WERI-Rb-1 (cell line): ENCODE measurements at places on chromosomes 1 and 21.

GRCh38 chr1:221035662-221036153 is 156.5 kb downstream of the HLX start:
- DNase-seq, result no peak

DNA sequence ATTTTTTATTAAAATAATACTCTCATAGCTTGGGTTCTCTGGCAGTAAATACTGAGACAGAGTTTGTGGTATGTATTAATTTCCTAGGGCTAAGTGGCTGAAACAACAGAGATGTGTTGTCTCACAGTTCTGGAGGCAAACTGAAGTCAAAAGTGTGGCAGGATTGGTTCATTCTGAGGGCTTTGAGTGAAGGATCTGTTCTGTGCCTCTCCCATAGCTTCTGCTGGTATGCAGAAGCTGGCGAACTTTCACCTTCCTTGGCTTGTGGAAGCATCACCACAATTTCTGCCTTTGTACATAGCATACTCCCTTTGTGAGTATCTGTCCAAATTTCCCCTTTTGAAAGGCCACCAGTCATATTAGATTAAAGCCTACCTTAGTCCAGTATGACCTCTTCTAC is 21.0 kb downstream of the RNPC3 start:
- no peak for DNase-seq

GRCh38 chr1:1876335-1876930 is 14.5 kb downstream of the GNB1 start:
- no peak for DNase-seq

DNA sequence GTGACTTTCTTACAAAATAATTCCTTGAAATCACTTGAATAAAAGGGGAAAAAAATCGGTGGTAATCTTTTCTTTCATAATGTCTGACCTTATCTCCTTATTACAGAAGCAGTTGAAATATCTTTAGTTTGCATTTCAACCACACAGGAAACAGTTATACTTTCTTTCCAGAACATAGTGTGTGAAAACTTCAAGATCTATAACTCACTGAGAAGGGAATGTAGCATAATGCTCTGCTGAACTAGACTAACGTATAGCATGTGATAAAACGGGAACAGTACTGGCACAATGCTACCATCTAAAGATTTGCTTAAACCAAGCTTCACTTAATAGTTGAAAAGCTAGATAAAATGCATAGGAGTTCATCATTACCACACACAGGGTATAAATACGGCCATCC is 45.0 kb downstream of the VAV3 start:
- DNase-seq, result no peak

GRCh38 chr1:153640861-153641260 is 7.0 kb downstream of the CHTOP start:
- no peak for DNase-seq

DNA sequence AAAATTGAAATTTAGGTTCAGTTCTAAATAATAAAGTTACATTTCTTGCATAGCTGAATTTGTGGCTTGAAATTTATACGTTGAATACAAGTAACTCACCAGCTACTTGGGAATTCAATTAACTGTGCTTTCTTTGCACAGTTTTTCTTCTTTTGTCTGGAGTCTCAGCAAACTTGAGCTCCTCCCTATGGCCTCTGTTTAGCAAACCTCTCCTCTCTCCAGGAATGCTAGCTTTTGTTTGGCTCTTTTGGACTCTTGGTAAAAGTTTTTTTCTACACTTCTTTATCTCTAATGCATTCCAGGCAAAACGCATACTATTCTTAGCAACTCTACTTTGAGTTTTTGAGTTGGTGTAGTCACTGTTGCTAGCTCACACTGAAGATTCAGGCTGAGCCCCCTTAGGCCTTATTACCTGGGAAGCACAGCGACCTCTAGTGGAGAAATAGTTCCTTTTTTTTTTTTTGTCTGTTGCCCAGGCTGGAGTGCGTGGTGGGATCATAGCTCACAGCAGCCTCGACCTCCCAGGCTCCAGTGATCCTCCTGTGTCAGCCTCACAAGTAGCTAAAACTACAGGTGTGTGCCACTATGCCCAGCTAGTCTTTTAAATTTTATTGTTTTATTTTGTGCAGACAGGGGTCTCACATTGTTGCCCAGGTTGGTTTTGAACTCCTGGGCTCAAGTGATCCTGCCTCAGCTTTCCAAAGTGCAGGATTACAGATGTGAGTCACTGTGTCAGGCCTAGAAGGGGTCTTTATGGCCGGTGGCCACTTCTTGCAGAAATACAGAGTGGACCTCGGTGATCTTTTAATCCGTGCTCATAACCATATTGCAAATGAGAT is 61.7 kb downstream of the CASQ2 start:
- DNase-seq, result no peak

- no peak for DNase-seq
Measured at GRCh38 chr1:85339089-85339488, 62.7 kb upstream of the BCL10 start.

DNA sequence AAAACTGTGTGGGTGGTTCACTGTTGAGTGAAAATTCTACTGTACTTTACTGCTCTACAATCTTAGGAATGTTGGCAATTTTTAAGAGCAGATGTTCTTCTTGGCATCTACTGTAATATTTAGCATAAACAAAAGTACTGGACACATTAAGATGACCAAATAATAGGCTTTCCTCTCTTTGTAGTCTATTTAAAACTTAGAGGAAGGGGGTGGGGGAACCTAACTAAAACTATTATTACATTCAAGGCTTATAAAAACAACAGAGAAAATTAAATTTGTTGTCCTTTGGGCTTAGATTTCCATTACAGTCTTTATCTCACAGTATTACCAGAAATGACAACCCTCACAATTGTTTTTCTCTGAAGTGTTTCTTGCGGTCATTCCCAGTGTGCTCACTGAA is 181.2 kb downstream of the PLPPR4 start:
- DNase-seq, result no peak

- peak; percentile 70 for DNase-seq
Measured at GRCh38 chr1:27357281-27358037, 9.3 kb downstream of the MAP3K6 start.

GRCh38 chr1:67338642-67339041 is 31.0 kb downstream of the IL12RB2 start:
- no peak for DNase-seq

- no peak for DNase-seq
Measured at GRCh38 chr21:24994717-24995116, 612.6 kb downstream of the MRPL39 start.

- DNase-seq, result no peak
Measured at GRCh38 chr1:59156051-59156450, 140.8 kb upstream of the FGGY start.

GRCh38 chr1:240304466-240304865 is 212.8 kb downstream of the FMN2 start:
- peak; percentile 91 for DNase-seq

DNA sequence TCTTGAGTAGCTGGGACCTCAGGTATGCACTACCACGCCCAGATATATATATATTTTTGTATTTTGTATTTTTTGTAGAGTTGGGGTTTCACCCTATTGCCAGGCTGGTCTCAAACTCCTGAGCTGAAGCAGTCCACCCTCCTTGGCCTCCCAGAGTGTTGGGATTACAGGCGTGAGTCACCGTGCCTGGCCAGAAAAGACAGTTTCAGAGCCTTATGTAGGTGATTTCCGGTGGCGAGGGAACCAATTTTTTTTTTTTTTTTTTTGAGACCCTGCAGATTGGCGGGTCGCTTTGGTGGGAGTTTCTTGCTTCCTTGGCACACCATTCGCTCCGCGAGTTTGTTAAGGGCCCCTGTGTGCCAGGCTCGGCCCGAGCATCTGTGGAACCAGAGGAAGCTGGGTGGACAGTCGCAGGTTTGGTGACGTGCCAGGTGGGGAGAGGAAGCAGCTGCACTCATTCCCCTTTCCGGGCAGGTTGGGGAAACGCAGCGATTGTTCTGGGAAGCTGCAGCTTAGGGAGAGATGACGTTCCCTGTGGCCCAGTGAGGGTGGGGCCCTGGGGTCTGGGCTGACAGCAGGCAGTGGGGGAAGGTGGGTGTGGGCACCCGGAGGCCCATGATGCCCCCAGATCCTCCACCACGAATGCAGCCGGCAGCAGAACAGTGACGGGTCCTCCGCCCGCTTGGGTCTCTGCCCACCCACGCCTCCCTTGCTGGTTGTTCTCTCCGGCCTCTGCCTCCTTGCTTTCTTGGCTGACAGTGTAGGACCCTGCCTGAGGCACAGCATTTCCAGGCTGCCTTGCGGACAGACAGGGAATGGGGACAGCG is 25.1 kb downstream of the SPSB1 start:
- no peak for DNase-seq

DNA sequence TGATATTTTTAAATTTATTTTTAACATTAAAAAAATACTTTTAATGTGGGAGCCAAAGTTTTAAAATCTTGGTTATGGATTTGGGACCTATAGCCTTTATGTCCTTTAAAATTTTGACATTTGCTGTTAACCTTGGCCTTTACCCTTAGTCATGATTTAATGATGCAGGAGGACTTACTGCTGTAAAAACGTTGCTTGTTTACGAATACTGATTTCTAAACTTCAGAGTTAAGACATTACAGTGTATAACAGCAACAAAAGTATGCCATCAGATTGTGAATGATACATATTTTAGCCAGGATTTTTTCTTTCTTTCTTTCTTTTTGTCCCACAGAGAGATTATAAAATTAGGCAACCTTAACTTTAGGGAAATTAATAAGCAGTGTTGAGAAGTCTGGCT is 8.9 kb downstream of the RBM15 start:
- no peak for DNase-seq

- no peak for DNase-seq
Measured at GRCh38 chr1:116099379-116099778, 11.8 kb upstream of the MAB21L3 start.

DNA sequence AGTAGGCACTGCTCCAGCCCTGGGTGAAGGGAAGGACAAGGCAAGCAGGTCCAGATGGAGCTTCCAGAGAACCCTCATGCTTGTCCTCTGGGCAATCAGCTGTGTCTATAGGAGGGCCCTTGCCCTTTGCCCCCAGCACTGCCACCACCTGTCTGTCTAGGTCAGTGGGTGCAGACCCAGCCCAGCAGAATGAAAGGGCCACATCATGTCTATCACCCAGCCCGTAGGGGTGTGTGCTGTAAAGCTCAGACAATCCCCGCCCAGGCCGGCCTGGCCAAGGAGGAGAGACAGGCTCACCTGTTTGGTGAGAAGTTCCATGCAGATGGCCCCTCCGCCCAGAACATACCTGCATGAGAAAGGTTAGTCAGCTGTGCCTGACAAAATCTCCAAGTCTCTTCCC is 7.0 kb downstream of the UBE2Q1 start:
- no peak for DNase-seq

DNA sequence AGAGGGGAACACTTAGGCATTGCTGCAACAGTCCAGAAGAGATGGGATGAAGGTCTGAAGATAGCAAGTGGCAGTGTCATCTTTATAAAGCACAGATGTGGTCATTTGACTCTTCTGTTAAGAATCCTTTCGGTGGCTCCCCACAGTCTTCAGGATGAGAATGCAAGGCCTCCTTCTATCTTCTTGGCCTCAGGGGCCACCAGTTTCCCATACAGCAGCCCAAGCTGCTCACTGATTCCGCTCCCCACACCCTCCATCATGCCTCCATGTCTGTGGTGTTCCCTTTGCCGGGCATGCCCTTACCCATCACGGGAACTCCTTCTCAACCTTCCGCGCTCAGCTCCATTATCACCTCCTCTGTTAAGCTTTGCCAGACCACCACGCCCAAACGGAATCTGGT is 16.1 kb upstream of the MFSD2A start:
- DNase-seq, result no peak

GRCh38 chr1:12179111-12179519 is 12.3 kb downstream of the TNFRSF1B start:
- no peak for DNase-seq

DNA sequence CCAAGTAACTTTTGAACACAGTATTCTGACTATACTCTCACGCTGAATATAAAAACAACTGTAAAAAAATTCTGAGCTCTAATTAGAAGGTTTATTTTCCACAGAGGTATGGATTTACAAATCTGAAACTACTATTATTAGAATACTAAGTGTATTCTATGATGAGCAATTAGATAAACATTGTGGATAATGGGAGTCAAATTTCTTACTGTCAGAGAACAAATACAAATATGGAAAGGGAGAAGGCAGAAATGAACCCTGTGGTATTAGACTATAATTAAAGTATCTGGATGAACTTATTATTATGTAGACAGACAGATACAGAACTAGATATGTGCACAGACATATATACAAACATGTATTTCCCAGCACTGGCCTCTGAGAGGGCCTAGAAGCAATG is 22.6 kb downstream of the ALDH9A1 start:
- no peak for DNase-seq

DNA sequence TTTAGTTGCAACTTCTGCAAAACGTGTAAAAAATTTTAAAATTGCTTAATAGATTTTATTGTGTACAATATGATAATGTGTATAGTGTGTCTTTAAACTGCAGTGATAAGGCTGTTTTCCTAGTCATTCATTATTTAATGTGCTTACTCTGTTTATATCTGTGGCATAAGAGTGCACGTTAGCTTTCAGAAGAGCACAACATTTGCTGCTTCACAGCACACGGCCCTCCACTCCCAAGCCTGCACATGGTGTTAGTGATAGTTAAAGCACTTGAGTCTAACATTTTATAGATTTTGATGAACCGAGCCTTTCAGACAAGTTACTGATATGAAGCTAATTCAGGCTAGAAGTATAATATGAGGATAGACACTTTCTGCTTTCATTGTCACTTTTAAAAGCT is 120.6 kb downstream of the ADGRL2 start:
- no peak for DNase-seq

DNA sequence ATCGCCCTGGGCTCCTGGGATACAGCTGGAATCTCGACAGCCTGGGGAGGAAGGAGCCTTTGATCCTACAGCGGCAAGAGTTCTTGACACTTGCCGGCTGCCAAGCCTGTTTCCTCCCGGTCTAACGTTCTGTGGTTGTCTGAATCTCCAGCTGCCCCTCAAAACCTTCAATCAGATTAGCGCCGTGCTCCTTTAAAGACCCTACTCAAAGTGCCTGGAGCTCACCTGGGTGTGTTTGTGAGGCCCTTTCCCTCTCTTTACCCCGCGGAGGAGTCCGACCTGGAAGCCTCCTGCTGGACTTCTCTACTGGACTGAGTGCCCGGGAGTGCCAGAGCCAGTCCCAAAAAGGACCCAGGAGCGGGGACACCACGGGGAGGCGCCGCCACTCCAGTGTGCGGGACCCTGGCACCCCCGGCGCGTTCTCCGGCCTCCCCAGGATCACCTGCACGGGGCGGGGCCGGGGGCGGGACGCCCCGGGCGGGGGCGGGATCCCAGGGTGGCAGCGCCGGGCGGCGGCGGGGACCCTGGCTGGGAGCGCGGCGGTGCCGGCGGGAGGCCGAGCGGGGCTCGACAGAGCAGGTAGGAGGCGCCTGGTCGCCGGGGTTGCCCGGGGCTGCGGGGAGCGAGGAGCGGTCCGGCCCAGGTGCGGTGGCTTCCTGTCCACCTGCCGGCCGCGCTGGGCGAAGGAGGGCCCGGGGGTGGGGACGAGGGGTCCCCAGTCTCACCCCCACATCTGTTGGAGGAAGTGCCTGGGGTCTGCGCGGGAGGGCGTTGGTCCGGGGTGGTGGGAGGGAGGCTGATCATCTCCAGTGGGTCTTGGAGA is at the start of gene NCMAP:
Gene NCMAP (plus strand): TSS at position 497 of the 823 bp plus-strand sequence. CDS start 39,344 bp downstream, outside the sequence.
- peak; percentile 45 for DNase-seq

DNA sequence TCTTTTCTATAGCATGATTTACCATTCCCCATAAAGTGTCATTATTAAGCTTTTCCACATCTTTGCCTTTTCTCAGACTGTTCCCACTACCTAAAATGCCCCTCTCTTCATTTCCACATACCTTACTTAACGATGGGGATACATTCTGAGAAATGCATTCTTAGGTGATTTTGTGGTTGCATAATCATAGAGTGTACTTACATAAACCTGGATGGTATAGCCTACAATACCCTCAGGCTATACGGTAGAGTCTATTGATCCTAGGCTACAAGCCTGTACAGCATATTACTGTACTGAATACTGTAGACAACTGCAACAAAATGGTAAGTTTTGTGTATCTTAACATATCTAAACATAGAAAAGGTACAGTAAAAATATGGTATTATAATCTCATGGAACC is 54.8 kb upstream of the MUTYH start:
- DNase-seq, result no peak
